Iris pigment epithelial cell (primary cell): ENCODE measurements at places on chromosomes 16 and 17.

DNA sequence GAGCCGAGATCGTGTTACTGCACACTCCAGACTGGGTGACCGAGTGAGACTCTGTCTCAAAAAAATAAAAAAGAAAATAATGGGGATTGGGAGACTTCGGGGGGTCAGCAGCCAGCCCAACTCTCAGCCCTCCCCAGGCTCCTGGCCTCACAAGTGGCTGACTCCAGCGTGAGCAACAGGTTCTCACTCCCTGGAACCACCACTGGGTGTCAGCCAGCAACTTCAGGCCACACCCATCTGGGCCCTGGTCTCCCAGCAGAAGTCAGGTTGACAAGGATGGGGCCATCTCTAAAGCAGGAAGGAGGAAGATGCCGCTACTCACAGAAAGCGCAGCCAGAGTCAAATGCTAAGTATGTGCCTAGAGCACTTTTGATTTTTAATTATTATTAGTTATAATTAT, 139.4 kb downstream of the C16orf78 start:
- no peak for DNase-seq

DNA sequence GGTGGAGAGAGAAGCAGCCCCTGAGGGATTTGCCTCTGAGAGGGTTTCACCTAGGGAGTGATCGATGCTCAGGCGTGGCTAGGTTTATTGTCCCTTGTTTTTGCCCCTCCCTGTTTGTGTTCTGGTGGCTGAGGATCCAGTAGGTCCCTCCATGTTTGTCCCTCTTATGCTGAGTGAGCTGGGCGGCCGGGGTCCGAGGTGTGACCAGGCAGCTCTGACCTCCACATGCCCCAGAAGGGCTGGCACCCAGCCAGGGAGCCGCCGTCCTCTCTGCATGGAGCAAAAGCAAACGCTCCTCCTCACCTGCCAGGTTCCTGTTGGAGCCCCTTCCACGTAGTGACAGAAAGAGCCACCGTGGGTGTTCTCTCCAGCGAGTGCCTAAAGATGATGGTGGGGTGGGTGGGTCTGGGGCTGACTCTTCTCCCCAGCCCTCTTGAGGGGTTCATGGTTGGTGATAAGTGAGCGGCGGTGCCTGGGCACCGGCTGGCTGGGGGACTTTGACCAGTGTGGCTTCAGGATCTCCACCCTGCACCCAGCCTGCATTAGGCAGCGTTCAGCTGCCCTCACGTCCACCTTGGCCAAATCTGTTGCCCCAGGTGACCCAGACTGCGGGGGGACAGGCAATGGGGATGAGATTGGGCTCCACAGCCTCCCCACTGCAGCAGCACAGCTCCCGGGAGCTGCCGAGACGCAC, 14.1 kb upstream of the NUDT16L1 start:
- no peak for DNase-seq

DNA sequence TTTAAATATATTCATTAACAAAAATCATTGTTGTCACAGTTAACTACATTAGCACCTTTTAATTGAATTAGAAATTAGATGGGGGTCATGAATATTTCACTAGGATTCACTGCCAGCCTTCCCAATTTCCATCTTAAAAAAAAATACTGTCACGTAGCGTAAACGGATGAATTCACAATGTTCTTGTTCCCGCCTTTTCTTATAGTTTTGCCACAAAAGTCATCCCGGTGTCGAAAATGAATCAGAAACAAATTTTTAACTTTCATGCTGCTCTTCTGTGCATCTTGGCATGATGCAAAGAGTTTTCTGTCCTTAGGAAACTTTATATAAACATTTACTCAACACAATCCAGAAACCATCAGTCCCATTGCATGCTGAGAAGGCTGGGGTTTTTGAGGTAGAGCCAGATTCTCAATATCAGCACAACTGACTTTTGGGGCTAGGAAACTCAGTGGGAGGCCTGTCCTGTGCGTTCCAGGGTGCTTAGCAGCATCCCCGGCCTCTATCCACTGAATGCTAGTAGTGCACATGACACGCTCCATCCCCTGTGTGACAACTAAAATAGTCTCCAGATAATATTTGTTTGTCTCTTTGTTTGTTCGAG, 252.9 kb upstream of the XYLT1 start:
- DNase-seq = no peak

DNA sequence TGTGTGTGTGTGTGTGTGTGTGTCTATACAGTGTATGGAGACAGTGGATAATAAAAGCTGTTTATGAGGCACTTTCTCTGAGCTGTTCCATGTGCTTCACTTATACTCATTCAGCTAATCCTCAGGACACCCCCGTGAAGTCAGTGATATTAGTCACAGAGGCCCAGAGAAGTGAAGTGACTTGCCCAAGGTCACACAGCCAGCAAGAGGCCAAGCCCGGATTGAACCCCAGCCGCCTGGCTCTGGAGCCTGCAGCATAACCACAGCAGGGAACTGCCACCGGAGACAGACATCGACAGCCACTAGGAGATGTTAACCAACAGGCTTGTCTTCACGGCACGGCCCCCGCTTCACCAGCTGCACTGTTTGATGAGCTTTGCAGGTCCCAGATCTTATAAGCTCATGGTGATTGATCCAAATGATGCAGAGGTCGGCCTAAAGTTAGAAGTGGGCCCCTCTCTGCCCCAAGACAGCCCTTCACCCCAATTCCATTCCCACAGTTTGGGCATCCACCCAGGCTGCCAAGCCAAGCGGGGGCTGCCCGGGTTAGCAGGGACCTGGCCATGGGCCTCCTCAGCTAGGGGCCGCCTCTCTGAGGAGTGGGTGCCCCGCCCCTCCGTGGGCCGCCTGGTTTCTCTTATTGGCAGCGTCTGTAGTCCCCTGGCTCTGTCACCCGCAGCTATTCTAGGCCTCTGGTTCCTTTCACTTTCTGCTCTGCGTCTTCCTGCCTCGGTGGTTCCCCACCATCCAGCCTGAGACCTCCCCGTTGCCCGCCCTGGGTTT, 30.9 kb downstream of the SOCS1 start:
- peak; percentile 25 for DNase-seq

DNA sequence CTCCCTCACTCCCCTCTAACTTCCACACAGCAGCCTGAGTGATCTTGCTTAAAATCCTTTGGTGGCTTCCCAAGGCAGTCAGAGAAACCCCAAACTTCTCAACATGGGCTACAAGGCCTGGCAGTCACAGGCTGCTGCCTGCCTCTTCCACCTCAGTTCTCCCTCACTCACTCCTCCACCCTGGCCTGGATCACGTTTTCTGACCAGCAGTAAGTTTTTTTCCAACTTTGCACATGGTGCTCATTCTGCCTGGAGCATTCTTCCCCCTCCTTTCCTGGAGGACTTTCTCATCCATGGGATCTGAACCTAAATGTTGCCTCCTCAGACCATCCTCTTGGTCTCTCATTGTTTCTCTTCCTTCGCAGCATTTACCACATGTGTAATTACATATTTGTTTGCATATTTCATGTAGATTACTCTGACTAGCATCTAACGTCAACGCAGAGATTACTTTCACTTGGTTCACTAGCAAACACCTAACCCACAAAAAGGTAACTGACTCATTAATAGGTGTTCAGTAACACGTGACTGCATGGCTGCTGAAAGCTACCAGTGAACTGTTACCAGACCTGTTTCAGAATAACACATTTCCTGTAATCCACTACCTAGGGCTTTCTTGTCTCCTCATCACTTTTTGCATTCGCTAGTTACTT, 17.1 kb downstream of the GNA13 start:
- DNase-seq = no peak

DNA sequence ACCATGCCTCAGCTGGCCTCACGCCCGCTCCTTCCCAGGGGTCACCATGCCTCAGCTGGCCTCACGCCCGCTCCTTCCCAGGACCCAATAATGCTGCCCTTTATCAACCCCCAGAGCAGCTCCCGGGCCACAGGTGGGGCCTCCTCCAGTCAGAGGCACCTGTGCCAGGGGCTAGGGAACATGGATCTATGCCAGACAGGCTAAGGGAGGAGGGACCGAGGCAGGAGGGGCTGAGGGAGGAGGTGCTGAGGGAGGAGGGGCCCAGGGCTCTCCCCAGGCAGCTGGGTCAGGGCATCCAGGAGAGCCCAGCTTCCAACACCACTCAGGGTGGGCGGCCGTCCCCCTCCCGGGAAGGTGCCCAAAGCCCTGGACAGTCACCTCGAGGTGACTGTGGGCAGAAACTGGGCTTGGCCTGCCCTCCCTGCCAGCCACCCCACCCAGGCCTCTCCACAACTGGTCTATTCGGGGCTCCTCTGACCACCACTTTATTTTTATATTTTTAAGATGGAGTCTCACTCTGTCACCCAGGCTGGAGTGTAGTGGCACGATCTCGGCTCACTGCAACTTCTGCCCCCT, 19.4 kb downstream of the UTS2R start:
- no peak for DNase-seq

GRCh38 chr16:9763505-9763904, 418.7 kb downstream of the GRIN2A start:
- DNase-seq = no peak

DNA sequence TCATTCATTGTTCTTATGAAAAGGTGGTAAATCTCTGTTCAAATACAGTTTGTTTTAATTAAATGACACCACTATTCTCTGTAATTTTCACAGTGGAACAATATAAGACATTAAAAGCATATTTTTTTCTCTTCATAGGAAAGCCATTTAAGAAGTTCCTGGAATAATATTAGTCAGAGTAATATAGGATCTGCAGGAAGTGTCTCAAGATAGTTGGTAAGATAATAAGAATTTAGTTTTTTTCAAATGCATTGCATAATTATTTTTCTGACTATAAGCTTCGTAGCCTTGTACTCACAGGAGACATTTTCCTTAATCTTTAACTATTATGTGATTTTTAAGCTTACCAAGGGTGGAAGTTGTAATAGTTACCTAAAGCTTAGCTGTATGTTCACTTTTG, 16.9 kb downstream of the STXBP4 start:
- DNase-seq = peak; percentile 48

DNA sequence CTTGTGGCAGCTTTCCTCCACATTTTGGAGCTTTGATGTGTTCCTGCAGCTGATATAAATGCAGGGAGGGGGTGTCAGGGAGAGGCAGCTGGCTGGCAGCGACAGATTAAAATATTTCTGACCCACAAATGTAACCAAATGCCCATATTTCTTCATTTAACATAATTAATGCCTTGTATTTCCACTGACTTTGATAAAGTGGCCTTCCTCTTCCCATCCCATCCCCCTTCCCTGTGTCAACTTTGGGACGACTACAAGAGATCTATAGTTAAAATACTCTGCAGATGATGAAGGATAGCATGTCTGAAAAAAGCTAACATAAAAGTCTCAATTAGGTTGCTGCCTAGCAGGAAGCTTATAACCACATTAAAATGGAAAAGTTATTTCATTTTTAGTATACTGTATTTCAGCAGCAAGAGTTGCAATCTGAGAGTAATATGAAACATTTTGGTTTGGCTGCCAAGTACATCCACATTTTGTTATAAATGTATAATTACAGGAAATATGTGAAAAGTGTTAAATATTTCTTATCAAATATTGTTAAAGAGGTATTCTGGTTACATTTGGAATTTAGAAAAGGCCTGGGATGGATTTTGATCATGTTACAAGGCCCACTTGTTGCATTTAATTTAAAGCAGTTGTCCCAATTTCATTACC, 238.7 kb upstream of the TBX2 start:
- no peak for DNase-seq

- peak; percentile 98 for DNase-seq
Measured at GRCh38 chr17:75046407-75047289, at the start of the genes ATP5PD and KCTD2. TSS of gene ATP5PD (minus strand) at chr17:75046969. CDS start at chr17:75042650, 4,319 bp downstream. TSS of gene KCTD2 (plus strand) at chr17:75047225. CDS start at chr17:75047251, 26 bp downstream.

DNA sequence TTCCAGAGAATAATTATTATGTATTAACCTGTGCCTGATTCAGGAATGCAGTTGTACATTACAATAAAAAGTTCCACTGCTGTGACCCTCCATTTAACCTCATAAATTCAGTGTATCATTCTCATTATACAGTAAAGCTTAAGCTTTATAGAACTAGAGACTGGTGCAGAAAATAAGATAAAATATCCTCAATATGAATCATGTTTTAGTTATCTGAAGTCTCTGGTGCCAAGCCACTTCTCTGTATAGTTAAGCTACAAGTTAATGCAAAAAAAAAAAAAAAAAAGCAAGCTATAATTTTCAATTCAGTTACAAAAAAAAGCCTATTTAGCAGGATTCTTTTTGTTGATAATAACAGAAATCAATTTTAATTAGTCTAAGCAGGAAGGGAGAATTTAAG, 22.4 kb upstream of the SMIM36 start:
- peak; percentile 62 for DNase-seq

- DNase-seq = peak; percentile 95
Measured at GRCh38 chr17:8192070-8192815, 2.3 kb upstream of the BORCS6 start.

DNA sequence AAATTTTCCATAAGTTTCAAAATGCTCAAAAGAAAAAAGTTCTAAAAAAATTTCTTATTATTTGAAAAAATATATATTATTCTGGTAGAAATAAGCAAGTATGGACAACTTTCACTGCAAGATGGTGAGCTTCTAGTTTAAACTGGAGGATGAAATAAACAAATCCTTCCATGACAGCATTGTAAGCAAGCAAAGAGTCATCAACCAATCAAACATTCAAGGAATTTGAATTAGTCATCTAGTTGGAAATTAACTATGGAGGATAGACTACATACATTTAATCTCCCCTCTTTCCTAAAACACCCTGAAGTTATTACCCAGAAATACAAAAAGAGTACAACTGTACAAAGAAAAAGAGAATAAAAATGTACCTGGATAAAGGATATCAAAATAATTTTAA, 51.0 kb upstream of the IRX5 start:
- peak; percentile 2 for DNase-seq

DNA sequence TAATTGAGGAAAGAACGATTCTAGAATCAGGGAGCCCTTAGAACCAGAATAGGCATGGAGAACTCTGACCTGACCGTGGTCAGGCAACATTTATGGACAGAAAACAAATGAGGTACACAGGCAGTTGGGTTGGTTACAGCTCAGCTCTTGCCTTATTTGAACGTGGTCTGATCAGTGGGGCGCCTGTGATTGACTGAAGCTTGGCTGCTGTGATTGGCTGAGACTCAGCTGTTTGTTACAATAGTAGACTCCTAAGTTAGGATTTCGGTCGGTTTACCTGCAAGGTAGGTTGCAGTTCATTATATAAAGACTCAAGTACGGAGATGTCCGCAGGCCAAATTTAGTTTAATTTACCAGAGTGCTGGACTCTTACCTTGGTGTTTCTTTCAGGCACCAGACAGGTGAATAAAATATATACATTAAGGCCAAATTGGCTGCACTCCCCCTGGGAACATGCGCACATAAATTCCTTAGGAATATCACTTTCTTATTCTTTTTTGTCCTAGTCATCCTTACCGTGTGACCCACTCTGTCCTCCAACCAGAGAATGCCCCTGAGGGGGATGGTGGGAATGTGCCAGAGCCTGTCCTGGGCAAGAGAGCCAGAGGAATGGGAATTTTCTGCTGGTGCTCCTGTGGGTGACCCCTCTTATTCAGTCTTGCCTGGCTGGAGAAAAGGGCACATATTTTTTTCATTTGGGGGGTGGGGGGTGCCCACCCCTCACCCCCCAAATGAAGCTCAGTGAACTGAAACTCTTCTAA, 7.5 kb upstream of the CSNK2A2 start:
- no peak for DNase-seq

GRCh38 chr16:87528690-87529579, 36.1 kb upstream of the ZCCHC14 start:
- no peak for DNase-seq
